GM23338 (cell line): ENCODE measurements at places on chromosomes 4 and X. TPM values are rescaled to one million over a fixed set of nuclear protein-coding genes. Genes with fewer than 3 reads are reported as not detected.

Gene MAOB
- 1.1 and 1.3 TPM in 2 replicates for polyA plus RNA-seq

Gene BEX5
- polyA plus RNA-seq: 30.8 and 34.7 TPM in 2 replicates

Gene NR0B1
- polyA plus RNA-seq: 0.26 and 0.63 TPM in 2 replicates

DNA sequence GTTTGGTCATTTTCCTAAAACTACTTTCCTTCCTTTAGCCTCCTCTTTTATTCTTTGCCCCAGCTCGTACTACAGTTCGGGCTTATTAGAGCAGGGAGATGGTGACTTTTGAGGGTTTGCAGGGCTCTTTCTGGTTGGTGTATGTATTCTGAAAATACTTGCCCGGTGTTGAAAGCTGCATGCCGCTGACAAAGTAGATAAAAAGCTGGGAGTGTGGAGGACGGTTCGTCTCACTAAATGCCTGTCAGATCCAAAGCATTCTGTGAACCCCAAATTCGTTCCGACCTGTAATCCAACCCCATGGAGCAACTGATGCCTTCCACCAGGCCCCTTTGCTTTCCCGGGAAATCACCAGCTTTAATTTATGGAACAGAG lies 19.2 kb downstream of the TRIM2 start:
- H3K4me3 ChIP-seq: peak overlapping the region; percentile 62
- H3K27ac ChIP-seq: no peak overlapping the region
- no peak for DNase-seq
- H3K36me3 ChIP-seq: no peaks in the 10 kb centered on the region
- H3K4me1 ChIP-seq: peaks cover 26% of the 10 kb centered on the region

GRCh38 chrX:43899878-43900815 lies 17.9 kb upstream of the MAOB start:
- H3K36me3 ChIP-seq: no peaks in the 10 kb centered on the region
- no peak overlapping the region for H3K4me3 ChIP-seq
- H3K27me3 ChIP-seq: no peaks in the 10 kb centered on the region
- peak; percentile 35 for DNase-seq
- H3K4me1 ChIP-seq: no peaks in the 10 kb centered on the region
- peak overlapping the region; percentile 69; the same call in 1 of the 2 replicates for H3K27ac ChIP-seq

DNA sequence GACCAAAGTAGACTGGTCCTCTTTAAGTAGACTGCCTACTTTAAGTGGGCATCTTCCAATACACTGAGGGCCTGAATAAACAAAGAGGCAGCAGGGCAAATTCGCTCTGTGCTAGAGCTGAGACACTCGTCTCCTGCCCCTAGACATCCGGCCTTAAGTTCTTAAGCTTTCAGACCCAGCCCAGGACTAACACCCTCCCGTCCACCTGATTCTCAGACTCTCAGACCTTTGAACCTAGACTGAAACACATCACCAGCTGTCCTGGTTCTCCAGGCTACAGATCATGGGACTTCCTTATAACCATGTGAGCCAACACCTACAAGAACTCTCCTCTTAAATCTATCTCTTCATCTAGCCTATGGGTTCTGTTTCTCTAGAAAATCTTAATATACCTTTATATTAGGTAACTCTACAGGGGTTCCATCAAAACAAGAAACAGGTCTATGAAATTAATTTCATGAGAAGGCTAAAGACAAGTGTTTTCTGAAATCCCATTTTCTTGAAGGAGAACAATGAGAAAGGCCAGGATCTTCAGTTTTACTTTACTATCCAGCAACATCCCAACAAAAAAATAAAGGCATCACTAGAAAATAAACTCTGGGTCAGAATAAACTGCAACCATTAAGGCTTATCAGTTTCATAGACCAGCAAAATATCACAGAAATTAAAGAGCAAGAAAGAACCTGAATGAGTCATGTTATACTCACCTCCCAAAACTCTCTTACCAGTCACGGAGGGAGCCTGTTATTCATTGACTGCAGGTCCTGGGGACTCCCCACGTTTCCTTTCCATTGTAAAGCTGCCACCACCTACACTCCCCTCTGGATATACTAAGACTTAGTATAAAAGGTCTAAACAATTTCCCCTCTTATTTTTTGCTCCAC lies 14.8 kb downstream of the ADGRA3 start:
- peaks cover 20% of the 10 kb centered on the region for H3K4me1 ChIP-seq
- no peaks in the 10 kb centered on the region for H3K36me3 ChIP-seq
- H3K4me3 ChIP-seq: no peak overlapping the region
- H3K27me3 ChIP-seq: no peaks in the 10 kb centered on the region
- H3K27ac ChIP-seq: peak overlapping the region; percentile 7

GRCh38 chrX:148555101-148555500 lies 54.7 kb downstream of the AFF2 start:
- no peak for DNase-seq
- no peaks in the 10 kb centered on the region for H3K27me3 ChIP-seq
- H3K4me1 ChIP-seq: no peaks in the 10 kb centered on the region

- no peaks in the 10 kb centered on the region for H3K36me3 ChIP-seq
- peak; percentile 47 for DNase-seq
- peaks cover 50% of the 10 kb centered on the region for H3K4me1 ChIP-seq
- no peak overlapping the region for H3K4me3 ChIP-seq
- H3K27me3 ChIP-seq: no peaks in the 10 kb centered on the region
Observed at GRCh38 chr4:138977524-138977923, 38.1 kb upstream of the NOCT start.

DNA sequence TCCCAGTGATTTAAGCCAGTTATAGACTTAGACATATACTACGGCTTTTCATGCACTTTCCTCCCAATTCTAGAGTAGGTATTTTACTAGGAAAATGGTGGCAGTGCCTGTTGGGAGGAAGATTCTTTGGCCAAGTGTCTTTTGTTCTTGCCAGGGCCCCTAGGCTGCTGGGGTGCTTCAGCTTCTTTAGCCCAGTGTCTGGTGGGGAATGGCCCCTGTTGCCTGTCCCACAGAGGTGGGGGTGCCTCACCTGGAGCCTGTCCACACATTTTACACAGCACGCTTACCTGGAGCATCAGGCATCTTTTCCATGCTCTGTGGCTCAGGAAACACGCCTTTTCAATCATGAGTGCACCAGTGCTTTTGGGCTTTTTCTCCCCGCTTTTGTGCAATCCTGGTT lies 33.2 kb upstream of the MSANTD1 start:
- H3K4me1 ChIP-seq: no peaks in the 10 kb centered on the region
- no peak for DNase-seq
- no peaks in the 10 kb centered on the region for H3K27me3 ChIP-seq

DNA sequence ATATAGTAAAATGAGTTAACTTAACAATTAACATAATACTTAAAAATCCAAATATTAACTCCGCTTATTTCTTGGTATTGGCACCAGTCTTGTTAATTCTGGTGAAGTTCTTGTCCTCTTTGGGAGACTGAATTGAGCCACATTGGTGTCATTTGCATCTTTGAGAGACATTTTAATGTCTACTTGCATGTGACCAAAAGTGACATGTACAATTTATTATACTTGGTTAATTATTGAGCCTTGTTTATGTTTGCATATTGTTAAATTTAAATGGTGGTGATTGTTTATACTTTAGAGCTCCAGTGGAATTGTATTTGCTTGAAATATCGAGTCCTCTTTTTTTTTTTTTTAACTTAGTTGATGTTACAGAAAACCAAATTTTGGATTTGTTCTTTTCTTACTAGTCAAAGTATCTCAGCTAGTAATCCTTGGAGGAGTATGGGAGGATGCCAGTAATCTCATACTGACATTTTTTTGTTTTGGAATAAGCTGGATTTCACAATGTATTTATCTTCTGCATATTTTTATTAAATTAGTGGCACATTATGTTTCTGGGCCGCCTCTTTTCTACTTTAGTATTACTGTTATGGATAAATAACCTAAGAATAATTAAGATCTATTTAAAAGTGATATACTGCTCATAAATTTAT lies 3.9 kb downstream of the SPCS3 start:
- no peaks in the 10 kb centered on the region; the same call in 1 of the 2 replicates for H3K4me1 ChIP-seq
- no peak overlapping the region for H3K27ac ChIP-seq
- no peak overlapping the region for H3K4me3 ChIP-seq

- H3K27ac ChIP-seq: no peak overlapping the region
- H3K36me3 ChIP-seq: no peaks in the 10 kb centered on the region
- no peaks in the 10 kb centered on the region for H3K27me3 ChIP-seq
Observed at GRCh38 chrX:154029439-154029838, 9.7 kb upstream of the IRAK1 start.
